ENCODE measurements at places on chromosomes 5 and 9.

- DNase-seq, result no peak
These were observed 27.2 kb downstream of the GCNT1 start for GRCh38 chr9:76486151-76486550.

GRCh38 chr5:54638106-54638505 lies 120.5 kb downstream of the SNX18 start:
- DNase-seq, result no peak

DNA sequence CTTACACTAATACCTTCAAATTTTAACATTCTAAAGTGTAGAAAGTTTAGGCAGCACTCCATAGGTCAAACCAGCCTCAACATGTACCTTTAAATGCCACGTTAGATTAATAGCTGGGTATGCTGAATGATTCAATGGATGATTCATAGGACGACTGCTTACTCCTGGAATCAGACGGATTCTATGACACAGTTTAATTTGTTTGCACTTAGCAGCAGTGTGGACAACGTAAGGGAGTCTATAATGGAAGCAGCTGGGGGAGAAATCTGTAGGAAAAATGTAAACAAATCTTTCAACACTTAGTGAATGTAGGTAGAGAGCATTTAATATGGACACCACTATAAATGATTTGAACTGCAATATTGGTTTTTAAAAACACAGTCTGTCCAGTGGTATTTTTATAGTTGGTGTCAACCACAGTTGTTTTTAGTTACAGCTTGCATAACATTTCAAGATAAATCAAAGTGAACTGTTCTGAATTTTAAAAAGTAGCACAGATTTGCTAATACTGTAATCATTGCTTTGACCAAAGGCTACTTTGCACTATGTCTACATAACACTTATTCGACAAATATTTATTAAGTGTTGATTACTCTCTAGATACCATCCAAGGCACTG lies 701.5 kb upstream of the MEF2C start:
- no peak for DNase-seq

DNA sequence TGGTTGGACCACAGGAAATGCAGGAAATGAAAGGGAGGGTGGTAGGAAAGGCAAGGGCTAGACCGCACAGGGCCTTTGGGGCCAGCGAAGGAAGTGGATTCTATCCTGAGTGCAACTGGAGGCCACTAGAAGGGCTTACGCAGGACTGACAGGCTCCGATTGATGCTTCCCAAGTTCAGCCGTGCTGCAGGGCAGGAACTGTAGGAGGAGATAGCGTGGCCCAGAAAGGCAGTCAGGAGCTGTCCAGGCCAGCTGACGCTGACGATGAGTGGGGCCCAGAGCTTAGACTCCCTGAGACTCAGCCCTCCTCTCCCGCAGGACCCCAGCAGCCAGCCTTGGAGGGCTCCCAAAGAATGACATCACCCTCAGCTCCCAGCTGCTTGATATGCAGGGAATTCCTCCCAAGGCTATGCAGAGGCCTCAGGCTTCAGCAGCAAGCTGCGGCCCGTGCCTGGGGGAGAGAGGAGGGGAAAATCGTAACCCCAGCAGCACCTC lies 48.8 kb downstream of the KCNIP1 start:
- peak; percentile 41 for DNase-seq

DNA sequence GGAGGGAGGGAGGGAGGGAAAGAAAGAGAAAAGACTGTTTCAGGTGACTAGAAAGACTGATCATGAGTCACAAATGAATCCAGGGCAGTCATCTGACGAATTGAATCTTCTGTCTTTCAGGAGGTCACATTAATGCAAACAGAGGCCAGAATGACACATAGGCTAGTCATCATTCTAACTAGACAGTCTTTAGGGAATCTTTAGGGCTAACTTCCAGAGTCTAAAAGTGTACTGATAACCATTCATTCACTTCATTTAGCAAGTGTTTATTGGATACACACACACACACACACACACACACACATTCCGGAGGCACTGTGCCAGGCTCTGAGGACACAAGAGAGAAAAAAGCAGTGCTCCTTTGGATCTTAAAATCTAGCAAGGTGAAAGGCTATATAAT lies 156.7 kb downstream of the EBF1 start:
- no peak for DNase-seq

DNA sequence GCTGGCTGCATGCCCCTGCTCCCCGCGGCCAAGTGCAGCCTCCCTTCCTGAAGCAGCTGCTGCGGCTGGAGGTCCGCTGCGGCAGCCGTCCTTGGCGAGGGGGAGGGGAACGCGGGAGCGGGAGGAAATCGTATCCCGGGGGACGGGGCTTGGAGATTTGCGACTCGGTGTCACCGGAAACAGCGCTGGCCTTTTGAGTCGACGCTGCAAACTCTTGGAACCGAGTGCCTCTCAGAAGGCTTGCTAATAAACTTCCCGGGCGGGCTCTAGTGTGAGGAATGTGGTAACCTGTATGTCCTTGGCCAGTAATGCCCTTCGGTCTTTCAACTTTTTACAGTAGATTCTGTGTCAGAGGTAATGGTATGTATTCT lies 82.7 kb downstream of the PTPDC1 start:
- DNase-seq, result no peak

GRCh38 chr5:24439465-24439864 lies 205.3 kb downstream of the CDH10 start:
- no peak for DNase-seq

DNA sequence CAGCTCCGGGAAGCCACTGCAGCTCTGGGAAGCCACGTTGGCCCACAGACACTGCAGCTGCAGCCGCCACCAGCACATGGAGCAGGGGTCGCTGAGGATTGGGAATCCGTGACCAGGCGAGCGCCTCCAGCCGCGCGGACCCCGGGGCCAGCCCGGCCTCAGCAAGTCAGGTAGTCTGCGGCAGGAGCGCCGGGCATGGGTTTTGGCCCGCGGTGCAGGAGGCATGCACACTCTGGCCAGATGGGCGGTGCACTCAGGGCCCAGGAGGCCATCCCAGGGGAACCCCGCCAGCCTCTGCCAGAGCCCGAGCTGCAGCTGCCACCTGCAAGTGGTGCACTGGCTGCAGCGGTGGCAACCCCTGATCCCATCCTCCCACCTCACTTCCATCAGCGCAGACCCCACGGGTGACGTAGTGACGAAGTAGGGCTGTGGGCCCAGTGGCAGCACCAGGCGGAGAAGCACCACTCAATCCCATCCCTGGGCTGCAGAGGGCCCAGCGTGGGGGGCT lies 368.3 kb upstream of the SPATA31A5 start:
- no peak for DNase-seq

GRCh38 chr9:131807144-131807983 lies 67.5 kb upstream of the RAPGEF1 start:
- no peak for DNase-seq

GRCh38 chr5:33120671-33121070 lies 320.1 kb upstream of the TARS1 start:
- no peak for DNase-seq

DNA sequence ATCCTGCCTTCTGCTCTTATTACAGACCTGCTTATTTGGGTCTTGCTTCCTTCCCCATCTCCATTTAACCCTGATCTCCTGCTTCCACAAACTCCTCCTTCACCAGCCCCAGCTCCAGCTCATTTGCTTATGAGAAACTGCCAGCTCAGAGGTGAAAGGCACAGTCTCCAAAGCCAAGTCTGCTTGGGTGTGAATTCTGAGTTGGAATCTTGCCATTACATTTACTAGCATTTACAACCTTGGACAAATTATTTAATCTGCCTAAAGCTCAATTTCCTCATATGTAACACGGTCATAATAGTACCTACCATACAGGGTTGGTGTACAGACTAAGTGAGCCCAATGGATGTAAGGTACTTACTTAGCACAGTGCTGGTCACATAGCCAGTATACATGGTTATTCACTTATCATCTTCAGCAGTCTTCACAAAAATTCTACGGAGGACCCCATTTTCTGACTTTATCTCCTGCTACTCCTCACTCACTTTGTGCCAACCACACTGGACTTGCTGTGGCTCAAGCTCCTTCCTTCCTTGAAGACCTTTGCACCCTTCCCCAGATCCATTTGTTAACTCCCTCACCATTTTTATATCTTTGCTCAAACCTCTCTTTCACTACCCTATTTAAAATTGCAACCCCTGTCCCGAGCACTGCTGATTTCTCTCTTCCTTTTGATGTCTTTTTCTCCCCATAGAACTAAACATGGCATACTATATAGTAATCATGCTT lies 86.2 kb downstream of the DOCK2 start:
- peak; percentile 28 for DNase-seq

- no peak for DNase-seq
These were observed 146.8 kb upstream of the DAPK1 start for GRCh38 chr9:87350915-87351314.

- DNase-seq, result no peak
These were observed 65.8 kb downstream of the ISL1 start for GRCh38 chr5:51449026-51449425.

DNA sequence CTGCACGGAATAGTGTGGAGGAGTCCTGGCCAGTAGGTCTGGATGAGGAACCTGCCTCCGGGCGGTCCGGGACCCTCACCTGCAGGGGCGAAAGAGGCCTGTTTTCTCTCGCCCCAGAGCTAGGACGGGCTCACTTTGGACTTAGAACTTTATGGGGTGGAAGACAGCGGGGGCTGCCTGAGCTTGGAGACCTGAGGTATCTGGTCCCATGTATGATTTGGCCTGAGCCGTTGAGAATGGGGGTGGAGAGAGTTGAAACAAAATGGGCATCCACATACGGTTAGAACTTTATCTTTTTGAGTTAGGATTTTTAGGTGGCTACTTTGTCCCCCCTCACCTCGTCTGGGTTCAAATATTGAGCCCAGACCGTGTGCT lies 681 bp upstream of the ETF1 start:
- no peak for DNase-seq

DNA sequence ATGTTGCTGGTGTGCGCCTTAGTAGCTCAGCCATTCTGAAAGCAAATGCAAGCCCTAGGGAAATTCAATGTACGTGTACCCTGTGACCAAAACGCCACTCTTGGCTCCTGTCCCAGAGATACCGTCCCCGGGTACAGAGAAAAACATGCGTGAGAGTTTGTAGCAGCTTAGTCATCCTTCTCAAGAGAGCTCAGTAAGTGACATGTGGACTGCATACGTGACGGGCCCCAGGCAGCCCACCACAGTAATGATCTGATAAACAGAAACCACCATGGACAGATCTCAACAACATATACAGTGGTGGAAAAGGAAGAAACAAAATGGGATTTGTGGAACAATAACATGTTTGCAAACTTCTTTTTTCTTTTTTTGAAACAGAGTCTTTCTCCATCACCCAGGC lies 45.1 kb downstream of the S1PR3 start:
- no peak for DNase-seq

GRCh38 chr9:29647451-29647850 lies 2074.2 kb upstream of the C9orf72 start:
- no peak for DNase-seq

GRCh38 chr5:178281331-178281730 lies 48.7 kb upstream of the PHYKPL start:
- no peak for DNase-seq

GRCh38 chr9:4588721-4589120 lies 73.4 kb upstream of the PLPP6 start:
- no peak for DNase-seq

DNA sequence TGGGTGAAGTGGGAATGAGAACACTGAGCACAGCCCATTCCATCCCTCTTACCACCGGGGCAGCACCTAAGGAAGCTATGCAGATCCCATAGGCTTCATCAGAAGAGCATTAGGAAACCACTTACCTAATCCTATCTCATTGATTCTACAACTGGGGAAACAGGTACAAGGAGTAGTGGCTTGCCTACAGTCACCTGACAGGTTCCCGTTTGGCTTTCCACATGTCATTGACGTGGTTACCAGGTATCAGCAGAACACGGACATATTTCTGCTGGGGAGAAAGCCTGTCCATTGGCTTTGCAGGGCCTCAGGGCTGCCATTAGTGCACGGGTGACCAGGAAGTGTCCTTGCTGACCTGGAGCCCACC lies 11.3 kb downstream of the AFAP1L1 start:
- DNase-seq, result no peak

GRCh38 chr9:18362901-18363685 lies 110.9 kb upstream of the ADAMTSL1 start:
- no peak for DNase-seq

DNA sequence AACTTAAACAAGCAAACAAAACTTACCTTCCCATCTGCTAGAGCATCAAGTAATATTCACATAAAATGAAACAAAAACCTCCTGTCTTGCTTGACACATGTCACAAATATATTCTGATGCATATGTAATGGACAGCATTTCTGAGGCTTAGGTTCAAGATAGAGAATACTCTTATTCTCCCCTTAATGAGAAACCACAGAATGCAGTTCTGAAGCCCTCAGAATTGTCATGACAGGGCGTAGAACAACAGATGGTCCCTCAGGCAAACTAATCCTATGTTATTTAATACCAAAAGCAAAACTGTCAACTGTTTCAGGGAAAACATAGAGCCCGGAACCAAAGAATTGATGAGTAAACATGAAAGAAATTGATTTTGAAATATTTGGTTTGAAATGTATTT lies 229.9 kb upstream of the RIOK2 start:
- DNase-seq, result no peak

- no peak for DNase-seq
These were observed 30.2 kb downstream of the SREK1 start for GRCh38 chr5:66174338-66174737.

DNA sequence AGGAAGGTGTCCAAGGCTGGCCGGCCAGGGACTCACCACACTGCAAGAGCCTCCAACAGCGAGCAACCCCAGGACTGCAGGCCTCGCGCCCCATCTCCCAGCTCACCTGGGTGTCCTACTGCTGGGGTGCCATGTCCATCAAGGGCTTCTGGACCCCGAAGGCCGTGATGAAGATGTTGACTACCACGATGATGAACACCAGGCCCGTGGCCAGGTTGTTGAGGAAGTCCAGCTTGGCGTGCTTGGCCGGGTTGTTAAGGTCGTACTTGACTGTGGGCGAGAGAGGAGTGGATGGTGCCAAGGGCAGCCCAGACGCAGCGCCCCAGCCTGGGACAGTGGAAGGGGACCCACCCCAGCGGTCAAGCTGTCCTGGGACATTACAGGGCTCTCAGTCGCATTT lies 9.3 kb downstream of the NINJ1 start:
- peak; percentile 21 for DNase-seq

- DNase-seq, result no peak
These were observed 202.2 kb downstream of the ARL15 start for GRCh38 chr5:54108136-54108535.

DNA sequence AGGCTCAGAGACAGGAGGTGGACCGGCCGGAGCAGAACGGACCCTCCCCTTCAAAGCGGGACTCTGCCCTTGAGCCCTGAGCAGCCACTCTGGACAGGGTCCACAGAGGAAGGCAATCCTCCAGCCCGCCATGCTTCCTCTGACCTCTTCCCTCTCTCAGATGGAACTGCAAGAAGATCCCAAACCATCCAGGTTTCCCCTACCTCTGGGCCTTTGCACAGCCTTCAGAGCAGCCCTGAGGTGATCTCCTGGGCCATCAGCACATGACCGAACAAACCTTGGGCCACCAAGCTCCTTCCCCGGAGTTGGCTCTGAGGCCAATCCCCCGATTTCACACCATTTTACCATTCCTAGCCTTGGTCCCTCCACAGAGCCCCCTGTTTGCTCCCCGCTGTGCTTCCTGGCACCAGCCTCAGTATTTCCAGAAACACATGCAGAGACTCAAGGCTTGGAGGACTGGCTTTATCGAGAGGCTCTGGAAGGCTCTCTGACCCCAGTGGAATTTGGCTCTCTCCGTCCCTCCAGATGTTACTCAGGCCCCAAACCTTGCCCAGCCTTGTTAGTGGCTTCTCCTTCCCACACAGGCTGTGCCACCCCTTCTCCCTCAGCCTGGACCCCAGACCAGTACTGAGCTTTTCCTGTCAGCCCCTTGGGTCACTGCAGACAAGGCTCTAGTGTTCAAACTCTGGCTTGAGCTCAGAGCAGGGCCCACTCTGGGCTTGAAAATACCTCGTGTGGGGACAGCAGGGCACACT lies 48.6 kb upstream of the KCNMB1 start:
- no peak for DNase-seq
